ENCODE measurements at places on chromosomes 4 and X.

GRCh38 chr4:81724925-81725329 is 253.2 kb upstream of the RASGEF1B start:
- no peak for DNase-seq

DNA sequence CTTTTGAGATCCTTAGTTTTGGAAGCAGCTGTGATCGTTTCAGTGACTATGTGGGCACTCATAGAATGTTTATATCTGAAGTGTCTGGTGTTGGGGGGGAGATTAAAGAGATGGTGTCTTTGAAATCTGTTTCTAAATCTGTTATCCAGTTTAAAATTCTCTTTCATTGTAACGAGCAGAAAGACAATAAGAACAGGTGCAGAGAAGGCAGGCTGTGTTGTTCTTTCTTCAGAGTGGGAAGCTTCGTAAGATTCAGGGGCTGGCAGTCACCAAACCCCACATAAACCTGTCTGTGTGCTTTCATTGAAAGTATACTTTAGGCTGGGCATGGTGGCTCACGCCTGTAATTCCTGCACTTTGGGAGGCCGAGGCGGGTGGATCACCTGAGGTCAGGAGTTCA is 16.3 kb upstream of the DHRSX start:
- DNase-seq, result no peak

- no peak for DNase-seq
Measured at GRCh38 chr4:19030048-19030447, 1008.5 kb upstream of the LCORL start.

GRCh38 chrX:72123471-72124185 is 8.1 kb downstream of the RTL5 start:
- no peak for DNase-seq

DNA sequence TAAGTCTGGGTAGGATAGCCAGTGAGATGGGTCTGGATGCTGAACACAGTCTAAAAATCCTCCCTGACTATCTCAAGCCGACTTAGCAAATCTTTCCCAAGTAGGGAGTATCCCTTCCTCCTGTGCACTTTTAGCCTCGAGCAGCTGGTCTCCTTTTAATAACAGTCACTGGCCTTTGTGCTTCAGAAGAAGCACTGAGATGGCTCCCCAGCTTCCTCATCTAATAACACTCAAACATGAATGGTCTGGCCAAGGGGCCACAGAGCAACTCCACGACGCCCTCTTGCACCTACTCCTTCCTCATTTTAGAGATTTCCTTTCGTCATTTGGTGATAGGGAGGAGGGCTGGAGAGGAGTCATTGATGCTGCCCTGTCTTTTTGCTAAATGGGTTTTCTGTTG is 78.8 kb upstream of the TMEM150C start:
- DNase-seq, result no peak

- no peak for DNase-seq
Measured at GRCh38 chrX:98568795-98569194, 1685.1 kb downstream of the RPA4 start.

GRCh38 chrX:19740744-19741143 is 146.7 kb downstream of the SH3KBP1 start:
- DNase-seq, result no peak

GRCh38 chr4:83389037-83389720 is 54.5 kb upstream of the HPSE start:
- no peak for DNase-seq

DNA sequence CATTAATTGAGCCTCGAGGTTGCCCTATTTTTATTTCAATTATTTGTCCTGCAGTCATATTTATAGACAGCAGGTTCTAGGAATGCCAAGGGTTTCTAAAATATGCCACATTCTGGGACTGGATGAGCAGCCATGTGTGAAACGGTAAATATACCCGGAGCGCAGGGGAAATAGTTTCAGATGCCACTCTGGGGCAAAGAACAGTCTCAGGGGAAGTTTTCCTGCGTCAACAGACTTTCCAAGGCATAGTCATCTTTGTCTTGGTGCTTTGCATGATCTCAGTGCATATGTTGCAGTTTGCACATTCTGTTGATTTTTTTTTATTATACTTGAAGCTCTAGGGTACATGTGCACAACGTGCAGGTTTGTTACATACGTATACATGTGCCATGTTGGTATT is 71.0 kb downstream of the GPAT3 start:
- DNase-seq, result no peak

DNA sequence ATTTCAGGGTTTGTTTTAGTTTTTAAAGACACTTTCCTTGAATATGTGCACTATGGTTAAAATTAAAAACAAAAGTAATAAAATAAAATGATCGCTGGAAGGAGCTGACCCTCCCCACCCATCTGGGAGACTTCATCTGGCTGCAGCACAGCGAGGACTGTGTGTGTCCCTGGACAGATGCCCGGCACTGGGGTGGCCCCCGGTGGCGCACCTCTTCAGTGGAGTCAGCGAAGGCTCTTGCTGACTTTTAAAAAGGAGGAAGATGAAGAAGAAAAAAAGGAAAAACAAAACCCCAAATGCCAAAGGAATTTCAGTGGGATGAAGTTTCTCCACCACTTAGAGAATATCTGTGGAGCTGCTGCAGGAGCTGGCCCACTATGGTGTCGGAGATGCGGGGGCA is 5.4 kb upstream of the ADGRG4 start:
- no peak for DNase-seq

DNA sequence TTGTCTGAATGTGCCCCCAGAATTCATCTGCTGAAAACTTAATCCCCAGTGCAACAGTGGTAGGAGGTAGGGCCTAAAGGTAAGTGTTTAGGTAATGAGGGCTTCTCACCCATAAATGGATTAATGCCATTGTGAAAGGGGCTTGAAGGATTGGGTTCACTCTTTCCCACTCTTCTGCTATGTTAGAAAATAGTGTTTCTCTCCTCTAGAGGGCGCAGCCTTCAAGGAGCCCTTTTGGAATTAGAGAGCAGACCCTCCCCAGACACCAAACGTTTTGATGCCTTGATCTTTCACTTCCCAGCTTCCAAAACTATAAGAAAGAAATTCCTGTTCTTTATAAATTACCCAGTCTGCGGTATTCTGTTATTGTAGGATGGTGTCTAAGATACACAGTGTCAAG is 706.4 kb downstream of the SMARCA1 start:
- DNase-seq, result no peak

DNA sequence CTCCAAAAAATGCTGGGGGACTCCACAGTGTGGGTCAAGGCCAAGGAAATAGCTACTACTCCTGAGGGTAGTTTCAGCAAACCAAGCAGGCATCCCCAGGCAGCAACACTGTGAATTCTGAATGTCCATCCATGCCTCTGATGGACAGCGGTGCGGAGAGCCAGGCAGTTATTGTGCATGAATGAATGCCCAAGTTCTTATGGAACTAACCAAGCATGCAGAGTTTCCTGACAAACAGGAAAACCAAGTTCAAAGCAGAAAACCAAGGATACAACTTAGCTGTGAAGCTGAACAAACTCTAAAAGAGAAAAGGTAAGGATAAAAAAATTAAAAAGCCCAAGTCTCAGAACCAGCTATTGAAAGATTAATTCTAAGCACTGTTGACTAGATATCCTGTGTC is 642.6 kb upstream of the HS3ST1 start:
- no peak for DNase-seq

- DNase-seq, result peak; percentile 73
Measured at GRCh38 chrX:152926279-152926678, 28.4 kb downstream of the ZNF185 start.

DNA sequence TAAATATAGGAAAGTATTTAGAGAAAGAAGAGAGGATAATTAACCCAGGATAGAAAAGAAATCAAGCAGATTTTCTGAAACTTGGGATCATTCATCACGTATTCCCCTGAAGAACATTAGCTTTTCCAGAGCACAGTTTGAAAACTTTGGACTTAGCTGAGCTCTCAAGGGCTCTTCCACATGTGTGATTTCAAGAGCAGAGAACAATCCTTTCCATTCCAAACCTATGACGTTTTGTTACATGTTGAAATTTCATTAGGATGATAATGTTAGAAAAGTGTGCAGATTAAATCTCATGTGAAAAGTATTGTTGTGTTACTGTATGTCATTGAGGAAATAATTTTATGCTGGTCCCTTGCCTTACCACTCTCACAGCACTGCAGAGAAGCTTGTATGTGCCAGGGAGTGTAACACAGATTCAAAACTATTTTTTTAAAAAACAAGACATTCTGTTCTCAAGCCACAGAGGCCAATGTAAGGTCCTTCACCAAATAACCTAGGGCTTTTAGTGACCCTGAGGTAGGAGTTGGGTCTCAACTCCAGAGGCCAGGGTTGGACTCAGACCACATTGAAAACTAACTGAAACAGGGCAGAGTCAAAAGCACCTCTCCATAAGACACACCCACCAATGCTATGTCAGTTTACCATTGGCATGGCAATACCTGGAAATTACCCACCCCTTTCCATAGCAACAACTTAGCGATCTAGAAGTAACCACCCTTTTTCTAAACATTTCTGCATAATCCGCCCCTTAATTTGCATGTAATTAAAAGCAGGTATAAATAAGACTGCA is 141.3 kb downstream of the ANXA5 start:
- no peak for DNase-seq

DNA sequence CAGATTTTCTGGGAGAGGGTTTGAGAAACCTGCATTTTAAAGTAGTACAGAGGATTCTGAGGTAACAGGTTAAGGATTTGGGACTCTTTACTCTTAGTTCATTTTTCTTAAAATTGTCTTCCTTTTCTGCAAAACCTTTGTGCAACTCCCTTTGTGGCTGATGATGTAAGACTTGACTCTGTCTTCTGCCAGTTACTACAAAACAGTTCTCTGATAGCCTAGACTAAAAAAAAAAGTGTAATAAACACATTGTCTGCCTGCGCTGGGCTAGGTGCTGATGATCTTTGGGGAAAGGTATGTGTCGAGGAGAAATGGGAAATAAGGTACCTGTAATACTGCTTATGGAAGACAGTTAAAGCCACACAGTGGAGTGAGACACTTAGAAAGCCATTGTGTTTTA is 28.7 kb downstream of the IL13RA1 start:
- DNase-seq, result no peak

- DNase-seq, result peak; percentile 15
Measured at GRCh38 chr4:113673450-113673849, 88.1 kb downstream of the CAMK2D start.

DNA sequence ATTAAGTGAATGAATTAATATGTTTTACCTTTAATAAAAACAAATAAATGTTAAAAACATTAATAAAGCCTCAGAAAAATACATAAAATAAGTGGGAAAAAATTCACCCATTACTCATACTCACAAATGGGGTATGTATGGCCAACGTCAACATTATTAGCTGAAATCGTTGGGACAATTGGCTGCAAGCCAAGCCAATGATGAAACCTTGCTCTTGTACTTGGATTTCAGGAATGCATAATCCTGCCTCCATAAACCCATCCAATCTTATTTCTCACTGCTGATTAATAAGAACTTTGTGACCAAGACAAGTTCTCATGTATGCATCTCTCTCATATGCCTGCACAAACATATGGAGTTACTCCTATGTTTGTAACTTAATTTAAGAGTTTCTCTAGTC is 35.3 kb upstream of the ADAMTS3 start:
- no peak for DNase-seq

DNA sequence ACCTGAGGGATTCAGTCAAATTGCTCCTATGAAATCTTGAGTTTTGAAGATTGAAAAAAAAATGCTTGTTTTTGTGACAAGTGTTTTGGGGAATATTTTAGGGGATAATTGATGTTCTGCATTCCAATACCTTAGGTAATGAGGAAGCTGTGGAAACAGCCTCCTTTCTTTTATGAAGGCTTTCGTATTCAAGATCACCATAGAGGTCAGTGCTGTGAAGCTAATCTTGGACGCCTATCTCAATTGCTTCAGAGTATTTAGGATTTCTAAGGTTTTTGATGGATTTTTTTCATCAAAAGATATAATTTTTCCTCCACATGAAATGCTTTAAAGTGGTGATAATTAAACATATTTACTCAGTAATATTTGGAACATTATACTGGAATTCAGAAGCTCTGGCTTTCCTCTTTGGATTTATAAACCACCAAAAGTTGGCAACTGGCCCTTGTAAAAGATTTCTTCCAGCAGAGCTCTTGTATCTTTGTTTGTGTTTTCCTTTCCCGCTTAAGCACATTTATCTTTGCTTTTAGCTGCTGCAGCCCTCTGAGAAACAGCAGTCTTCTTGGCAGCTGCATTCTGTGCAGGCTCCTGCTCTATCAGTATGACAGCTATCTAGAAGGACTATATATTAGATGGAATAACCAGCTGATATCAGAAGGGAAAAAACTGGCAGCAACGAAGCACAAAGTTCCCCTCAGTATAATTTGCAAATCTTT is 63.7 kb downstream of the HMGB2 start:
- no peak for DNase-seq

- DNase-seq, result no peak
Measured at GRCh38 chr4:164378361-164378760, 375.6 kb upstream of the SMIM31 start.

Data from GM13976 (cell line).